Endothelial cell of umbilical vein (primary cell): ENCODE measurements at places on chromosomes 7 and 10. TPM values are rescaled to one million over a fixed set of nuclear protein-coding genes. Genes with fewer than 3 reads are reported as not detected.
A peak's percentile ranks its signal among the peaks of the same experiment; 100 is the strongest.

DNA sequence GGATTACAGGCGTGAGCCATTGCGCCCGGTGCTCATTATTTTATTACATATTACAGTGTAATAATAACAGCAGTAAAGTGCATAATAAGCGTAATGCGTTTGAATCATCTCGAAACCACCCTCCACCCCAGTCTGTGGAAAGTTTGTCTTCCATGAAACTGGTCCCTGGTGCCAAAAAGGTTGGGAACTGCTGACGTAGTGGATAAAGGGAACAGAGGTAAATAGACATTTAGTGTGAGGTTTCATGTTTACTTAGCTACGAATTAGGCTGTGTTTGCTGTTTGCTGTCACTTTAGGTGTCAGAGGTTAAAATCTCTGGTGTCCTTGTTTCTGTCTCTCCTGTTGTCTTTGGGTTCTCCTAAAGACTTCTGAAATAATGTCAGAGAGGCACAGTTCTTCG lies 60.3 kb upstream of the SLC39A12 start:
- DNase-seq: no peak

GRCh38 chr7:130274983-130275591 lies 8.4 kb downstream of the CPA2 start:
- no peak for DNase-seq

DNA sequence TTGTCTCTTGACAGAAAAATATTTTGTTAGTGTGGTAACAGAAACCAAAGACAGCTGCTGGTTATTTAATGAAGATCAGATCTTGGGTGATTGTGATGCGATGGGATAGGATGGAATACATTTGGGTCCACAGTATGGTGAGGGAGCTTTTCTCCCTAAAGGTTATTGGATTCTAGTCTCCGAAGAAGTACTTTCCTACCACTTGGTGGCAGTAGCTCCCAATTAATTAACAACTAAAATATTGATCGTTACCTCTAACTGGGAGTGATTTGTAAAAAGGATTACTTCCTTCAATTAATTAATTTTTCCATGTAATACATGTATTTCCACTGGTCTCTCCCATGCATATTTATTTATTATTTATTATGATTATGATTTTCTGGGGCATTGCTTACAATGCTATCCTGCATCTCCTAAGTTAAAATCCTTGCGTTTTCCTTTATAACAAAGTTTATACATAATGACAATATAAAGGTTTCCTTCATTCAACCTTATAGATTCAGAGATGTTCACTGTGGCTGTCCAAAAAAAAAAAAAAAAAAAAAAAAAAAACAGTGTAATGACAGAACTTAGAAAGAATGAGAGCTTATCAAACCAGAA lies 25.6 kb downstream of the TMEM196 start:
- peak; percentile 43 for DNase-seq

DNA sequence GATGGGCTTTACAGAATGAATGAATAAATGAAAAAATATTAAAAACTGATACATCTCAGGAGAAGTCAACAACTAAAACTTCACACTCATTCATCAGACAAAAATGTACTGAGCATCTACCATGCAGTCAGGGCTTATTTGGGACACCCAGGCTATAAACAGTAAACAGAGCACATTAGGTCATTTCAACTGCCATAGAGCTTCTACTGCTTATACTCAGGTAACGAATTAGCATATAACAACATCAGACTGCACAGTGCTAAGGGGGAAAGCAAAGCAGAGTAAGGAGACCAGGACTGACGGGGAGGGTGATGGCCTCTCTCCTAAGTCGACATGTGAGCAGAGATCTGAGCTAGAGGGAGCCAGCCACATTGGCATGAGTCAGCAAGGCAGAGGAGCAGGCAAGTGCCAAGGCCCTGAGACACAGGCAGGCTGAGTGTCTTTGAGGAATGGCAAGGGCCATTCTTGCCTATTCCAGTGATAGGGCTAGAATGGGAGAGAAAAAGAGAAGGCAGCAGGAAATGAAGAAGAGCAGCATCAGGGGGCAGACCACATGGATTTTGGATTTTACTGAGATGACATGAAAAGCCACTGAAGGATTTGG lies 528.9 kb downstream of the PARD3 start:
- DNase-seq: no peak

DNA sequence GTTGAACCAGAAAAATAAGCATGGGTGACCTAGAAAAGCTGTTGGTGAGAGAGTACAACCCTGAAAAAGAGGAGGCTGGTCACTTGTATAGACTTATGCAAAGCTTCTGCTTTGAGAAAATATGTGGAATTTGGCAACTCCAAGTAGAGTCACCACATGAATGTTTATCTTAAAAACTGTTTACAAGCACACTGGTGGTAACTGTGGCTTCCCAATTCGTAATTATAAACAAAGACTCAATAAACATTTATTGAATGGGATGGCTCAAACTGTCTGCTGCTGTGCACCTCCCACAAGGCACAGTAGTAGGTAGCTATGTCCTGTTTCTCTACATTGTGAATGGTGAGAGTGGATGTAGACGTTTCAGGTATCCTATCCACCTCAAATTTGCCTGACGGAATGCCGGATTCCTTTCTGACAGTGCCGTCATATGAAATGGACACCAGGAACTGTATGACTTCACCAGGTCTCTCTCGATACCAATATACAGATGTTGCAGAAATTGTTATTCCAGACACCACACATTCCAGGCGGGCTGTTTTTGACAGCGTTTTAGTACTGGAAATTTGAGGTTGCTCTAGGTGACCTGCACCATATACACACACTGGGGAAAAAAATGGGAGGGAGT lies 43.4 kb upstream of the TARP start:
- DNase-seq: no peak

- DNase-seq: peak; percentile 63
Observed at GRCh38 chr7:6375348-6376101, 72.2 kb downstream of the DAGLB start.

OPALIN gene
- not detected in 2 replicates for total RNA-seq

SLC26A3 gene
- not detected in 2 replicates for total RNA-seq
